ENCODE measurements at places on chromosomes 1 and 21.

DNA sequence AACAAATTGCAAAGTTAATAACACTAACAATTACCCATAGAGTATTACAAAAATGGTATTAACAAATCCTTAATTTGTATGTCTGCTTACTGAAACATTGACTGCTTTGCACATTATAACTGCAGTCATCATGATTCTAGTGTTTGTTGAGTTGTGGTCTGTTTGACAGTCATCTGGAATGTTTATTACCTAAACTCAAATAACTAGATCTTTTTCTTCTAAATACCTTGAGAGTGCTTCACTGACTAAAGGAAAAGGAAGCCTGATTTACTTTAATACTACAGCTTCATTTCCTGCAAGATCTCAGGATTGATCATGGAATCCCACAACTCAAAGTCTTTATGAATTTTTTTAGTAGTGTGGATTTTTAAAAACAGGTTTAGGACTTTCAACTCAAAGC lies 70.0 kb downstream of the HMCN1 start:
- DNase-seq: no peak

GRCh38 chr1:219812491-219813203 lies 115.7 kb downstream of the SLC30A10 start:
- peak; percentile 14 for DNase-seq

GRCh38 chr21:33367309-33367973 lies 35.8 kb upstream of the IFNGR2 start:
- no peak for DNase-seq

- no peak for DNase-seq
Observed at GRCh38 chr1:200304171-200304570, 105.7 kb downstream of the ZNF281 start.

DNA sequence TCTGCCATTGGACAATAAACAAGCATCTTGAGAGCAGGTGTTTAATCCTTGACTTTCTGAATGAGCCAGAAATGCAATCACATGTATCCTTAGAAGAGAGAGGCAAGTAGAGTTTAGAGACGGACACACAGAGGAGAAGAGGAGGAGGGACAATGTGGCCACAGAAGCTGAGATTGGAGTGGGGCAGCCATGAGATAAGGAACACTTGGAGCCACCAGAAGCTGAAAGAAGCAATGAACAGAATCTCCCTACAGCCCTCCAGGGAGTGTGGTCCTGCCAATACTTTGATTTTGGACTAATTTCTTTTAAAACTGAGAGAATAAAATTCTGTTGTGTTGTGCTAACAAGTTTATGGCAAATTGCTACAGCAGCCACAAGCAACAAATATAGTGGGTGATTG lies 141.0 kb downstream of the ATP6V1G3 start:
- no peak for DNase-seq

DNA sequence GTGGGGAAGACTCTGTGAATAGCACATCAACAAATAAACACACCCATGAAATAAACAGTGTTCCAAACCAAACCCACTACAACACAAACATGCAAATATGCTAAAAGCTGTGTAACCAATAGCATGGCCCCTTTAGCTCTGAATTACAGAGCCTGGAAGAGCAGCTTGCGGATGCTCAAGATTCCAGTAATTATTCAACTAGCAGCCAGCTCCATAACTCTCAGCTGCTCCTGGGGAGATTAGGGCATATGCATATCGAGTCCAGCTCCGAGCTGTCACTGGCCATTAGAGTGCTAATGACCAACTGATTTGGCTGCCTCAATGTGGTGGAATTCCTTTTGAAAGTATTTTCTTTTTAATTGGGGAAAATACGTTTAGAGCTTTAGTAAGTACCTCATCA lies 207.1 kb downstream of the HHAT start:
- no peak for DNase-seq

GRCh38 chr21:33848249-33848953 lies 67.2 kb downstream of the ATP5PO start:
- no peak for DNase-seq
